ENCODE measurements at places on chromosomes 4 and X.

- DNase-seq, result no peak
Measured at GRCh38 chr4:185542626-185543315, 7.5 kb upstream of the PDLIM3 start.

GRCh38 chr4:115489279-115489678, 375.9 kb upstream of the NDST4 start:
- DNase-seq, result no peak

DNA sequence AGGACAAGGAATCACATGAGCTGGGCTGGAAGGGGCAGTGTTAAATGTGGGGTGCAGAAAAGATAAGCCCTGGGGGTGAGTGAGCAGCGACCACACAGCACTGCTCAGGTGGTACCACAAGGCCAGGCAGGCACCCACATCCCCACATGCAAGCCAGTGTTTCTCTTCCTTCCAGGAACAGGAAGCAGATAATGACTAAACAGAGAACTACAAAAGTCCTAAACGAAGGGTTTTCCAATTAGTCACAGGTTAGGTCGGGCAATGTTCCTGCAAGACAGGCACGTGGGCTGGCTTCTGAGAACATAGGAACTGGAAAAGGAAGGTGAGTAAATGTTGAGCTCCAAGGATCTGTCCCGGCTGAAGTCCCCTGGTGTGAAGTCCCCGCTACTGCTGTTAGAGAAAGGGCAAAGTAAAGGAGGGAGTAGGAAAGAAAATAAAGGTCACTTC, 19.5 kb downstream of the RELL1 start:
- DNase-seq, result no peak

DNA sequence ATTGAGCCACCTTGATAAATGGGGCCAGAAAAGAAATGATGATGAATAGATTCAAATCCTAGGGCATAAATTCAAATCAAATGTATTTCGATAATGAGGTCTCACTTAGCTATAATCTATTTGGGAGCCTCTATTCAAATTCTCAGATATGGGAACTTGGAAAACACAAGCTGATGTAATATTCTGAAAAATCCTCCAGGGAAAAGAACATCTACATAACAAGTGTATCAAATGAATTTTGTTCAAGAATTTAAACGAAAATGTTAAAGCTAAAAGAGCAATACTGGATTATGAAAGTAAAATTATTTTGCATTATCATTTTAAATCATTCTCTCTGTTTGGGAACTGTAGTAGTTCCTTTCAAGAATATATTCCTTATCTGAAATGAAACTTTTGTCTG, 38.9 kb upstream of the RAP1GDS1 start:
- DNase-seq, result no peak
